ENCODE measurements at places on chromosomes 3 and 15. TPM values are rescaled to one million over a fixed set of nuclear protein-coding genes. Genes with fewer than 3 reads are reported as not detected.

DNA sequence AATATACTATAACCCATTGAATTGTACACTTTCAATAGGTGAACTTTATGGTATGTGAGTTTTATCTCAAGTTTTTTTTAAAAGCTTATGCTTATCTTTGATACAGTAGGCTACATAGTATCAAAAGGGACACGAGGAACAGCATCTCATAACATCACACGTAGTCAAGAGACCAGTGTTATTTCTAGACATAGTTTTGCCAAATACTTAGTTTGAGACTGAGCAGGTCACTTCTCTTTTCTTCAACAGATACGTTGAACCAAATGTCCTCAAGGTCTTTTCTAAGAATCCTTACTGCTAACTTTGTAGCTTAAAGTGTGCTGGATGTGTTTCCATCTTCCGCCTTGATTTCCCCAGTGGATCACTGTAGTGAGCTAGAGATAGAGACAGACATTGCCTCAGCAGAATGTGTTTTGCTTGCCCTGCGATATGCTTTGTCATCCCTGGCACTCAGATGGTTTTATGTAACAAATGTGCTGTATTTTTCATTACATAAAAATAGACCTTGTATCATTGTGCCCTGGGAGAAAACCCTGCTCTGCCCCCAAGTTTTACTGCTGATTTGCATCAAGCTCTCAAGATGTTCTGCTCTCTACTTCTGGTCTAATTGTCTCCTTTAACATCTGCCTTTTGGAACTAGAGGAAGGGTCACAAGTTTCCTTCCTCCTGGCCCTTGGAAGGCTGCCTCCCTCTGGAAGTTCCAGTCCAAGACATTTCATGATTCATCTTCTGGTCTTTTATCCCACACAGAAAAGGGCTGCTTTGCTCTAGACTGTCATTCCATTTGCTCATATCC is 426.4 kb upstream of the RGMA start:
- DNase-seq = no peak

DNA sequence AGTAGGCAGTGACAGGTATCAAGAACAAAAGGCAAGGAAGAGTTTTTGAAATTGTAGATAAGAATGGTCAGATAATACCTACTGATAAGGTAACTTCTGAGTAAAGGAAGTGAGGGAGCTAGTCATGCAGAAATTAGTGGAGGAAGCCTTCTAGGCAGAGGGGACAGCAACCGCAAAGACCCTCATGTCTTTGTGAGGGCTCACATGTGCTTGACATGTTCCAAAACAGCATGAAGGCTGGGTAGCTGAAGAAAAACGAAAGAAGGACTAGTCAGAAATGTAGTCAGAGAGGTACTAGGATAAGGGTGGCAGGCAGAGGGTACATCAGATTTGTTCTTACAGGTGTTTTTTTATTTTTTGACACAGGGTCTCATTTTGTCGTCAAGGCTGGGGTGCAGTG is 5.3 kb downstream of the SIN3A start:
- DNase-seq = no peak

DNA sequence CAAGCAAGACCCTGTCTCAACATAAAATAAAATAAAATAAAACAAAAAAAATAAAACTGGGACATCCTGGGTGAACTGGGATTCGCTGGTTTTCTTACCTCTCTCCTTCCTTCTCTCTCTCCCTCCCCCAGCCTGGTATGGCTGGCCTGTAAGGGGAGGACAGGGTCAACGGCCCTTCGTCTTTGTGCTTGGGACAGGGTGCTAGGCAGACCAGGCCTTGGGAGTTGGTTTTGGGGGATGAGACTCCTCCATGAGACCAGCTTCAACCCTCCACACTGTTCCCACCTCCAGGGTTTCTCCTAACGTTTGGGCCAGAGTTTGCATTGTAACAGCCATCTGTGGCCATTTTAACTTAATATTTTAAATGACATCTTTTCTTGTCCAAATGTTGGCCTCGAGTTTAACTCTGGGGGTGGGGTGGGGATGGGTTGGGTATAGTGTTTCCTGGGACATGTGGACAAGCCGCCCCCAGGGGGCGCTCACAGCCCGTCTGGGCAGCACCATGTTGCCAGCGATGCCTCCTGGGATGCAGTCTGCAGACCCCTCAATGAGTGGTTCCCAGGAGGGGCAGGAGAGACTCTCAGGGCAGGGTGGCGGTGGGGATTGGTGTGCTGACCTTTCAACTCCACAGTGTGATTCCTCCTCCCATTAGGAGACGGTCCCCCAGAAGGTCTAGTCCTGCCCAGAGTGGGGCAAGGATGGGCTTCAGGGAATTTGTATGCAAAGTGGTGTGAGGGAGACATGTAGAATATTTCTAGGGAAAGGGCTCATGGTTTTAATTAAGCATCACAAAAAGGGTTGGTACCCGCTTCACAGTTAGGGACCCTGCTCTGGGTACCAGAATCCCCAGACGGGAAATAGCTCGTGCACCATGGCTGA is 37.7 kb upstream of the LCTL start:
- peak; percentile 75 for DNase-seq

DNA sequence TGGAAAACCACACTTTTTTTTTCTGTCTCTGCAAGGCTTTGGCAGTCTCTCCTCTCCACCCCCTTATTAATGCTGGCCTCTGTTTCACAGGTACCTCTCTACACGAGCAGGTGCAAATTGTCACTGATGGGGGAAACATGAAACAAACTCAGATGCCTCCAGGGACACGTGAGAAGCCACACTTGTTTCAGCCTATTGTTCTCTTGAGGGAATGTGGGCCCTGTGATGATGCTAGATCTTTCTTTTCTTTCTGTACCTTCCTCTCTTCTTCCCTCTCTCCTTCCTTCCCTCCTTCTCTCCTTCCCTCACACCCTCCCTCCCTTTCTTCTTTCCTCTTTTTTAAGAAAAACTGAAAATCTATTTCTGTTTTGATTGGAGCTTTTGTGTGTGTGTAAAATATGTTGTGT is 5.7 kb upstream of the BLM start:
- DNase-seq = no peak

GP9 gene
- not detected for total RNA-seq

DNA sequence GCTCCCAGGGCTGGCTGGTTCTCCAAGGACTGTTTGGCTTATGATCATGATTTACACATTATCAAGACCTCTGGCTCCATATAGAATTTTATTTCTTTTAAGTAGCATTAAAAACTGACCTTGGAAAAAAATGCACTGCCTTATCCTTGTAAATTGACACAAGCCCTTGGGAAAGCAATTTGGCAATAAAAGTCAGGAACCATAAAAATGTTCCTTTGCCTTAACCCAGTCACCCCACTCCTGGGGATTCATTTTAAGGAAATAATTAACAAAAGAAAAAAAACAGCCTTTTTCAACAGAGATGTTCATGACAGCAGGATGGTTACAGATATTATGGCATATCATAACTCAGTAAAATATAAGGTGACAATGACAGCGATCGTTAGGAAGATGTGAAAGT is 51.6 kb upstream of the NR2E3 start:
- no peak for DNase-seq

OR5K2 gene
- total RNA-seq = not detected

DNA sequence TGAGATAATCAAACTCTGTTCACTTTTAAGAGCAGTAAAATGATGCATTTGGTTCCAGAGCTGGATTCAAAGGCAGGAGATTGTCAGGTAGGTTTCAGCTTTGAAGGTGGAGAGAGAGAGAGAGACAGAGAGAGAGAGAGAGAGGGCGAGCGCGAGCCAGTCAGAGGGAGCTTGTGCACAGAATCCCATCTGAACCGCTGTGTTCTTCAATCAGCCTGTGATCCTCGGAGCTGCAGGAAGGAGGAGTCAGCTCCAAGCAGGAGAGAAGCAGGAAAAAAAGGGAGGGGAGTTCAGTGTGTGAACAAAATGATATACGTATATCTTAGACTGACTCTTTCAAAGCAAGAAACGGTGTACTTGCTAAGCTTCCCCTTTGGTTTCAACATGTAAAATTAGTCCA is at the start of gene GPR149:
Gene GPR149 (minus strand): TSS at position 177 of the 400 bp plus-strand sequence. CDS start 575 bp downstream, outside the sequence.
- DNase-seq = no peak

- no peak for DNase-seq
Observed at GRCh38 chr15:95832668-95833067, 497.8 kb upstream of the NR2F2 start.

KBTBD12 gene
- not detected for total RNA-seq

DNA sequence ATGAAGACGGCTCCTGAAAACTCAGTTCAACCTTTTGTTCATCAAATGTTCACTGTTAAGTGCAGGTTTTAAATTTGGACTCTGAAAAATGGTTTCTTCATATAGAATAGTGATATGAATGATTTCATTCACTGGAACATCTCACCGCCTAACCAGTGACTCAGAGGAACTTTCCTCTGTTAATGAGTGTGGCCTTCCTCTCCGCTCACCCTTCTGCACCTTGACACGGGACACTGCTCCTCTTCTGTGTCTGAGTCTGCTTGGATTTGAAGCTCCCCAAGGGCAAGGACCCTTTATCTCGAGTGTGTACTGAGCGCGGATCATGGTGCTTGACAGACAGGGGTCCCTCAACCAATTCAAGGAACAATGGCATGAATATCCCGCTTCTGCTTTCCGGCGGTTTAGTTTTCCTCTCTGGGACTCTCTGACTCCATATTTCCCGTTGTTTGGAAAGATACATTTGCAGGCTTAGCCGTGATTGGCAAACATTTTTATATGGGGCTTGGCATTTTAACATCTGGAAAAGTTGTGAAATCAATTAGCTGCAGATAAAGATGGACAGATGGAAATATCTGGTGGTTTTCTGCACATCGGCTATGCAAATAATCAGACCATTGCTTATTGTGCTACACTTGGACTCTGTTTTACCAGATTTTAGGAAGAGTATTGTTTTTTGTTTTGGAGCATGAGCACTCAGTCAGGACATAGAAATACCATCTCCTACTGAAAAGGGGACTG is 20.9 kb downstream of the KBTBD8 start:
- DNase-seq = no peak

DNA sequence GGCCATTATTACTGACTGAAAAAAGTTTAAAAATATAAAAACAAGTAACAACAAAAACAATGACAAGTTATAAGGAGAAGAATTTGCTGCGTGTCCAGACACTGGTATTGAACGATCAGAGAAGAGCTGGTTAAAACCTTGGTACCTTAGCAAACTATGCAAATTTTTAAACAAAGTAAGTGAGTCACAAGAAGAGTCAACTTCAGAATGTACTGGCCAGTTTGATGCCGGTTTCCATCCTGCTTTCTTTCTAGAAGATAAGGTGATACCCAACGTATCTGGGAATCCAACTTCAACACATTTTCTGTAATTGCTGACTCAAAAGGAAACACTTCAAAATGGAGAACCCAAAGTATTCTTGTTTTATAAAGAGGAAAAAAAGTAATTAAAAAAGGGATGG is 49.8 kb downstream of the RUBCN start:
- no peak for DNase-seq

GRCh38 chr15:94749811-94750617 is 518.7 kb downstream of the MCTP2 start:
- DNase-seq = no peak

- DNase-seq = no peak
Observed at GRCh38 chr15:85500729-85501128, 120.3 kb downstream of the AKAP13 start.

DNA sequence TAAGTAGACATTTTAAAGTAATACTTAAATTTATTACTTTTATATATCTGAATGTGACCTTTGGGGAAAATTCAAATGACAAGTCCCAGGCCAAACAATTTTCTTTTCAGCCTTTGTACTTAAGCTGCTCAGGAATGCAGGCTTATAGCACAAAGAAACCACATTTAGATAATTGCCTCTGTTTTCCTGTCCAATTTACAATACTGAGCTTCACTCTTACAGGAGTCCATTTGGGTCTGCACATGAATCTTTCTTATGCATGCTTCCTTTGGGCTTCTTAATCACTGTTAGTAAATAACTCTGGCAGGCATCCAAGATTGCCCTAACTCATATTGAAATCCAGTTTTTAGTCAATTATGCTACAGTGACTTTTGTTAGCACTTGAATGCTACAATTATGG is 459.4 kb upstream of the TGFBR2 start:
- no peak for DNase-seq

GRCh38 chr3:72595927-72596610 is 252.2 kb downstream of the SHQ1 start:
- no peak for DNase-seq

GRCh38 chr3:187919544-187919943 is 174.3 kb upstream of the BCL6 start:
- peak; percentile 35 for DNase-seq

CCR5 gene
- 0.25 TPM for total RNA-seq

GRCh38 chr3:57952208-57952631 is 56.0 kb upstream of the FLNB start:
- DNase-seq = no peak

KBTBD13 gene
- not detected for total RNA-seq

DNA sequence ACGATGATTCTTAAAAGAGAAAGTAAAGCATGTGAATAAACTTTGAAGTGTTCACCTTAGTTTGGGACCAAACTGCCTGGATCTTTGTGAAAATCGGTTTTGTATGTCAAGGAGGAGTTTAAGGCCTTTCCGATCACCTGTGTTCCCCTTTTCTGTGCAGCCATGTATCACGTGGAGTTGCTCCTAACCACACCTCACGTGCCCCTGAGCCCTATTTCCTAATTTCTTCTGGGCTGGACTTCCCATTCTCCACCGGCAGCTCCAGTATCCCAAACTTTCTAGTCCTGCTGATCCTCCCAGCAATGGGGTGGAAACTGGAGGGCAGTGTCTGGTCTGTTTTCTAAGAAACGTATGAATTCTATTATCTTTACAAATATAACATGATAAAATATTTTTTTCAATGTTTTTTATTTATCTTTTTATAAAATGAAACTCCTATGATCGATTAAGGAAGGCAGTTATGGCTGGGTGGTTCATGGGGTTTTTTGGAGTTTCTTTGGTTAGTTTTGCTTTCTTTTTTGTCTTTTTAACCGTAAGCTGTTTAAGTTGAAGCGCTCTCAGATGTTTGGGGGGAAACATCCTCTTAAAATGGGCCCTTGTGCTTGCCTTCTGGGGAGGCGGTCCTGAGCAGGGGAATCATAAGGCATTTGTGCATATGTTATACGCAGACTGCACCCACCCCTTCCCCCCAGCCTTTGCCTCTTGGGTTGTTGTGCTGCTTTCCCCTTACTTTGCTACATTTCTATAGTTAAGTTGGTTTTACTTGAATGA is 43.6 kb upstream of the WWTR1 start:
- peak; percentile 31 for DNase-seq

PLSCR5 gene
- total RNA-seq = not detected

DNA sequence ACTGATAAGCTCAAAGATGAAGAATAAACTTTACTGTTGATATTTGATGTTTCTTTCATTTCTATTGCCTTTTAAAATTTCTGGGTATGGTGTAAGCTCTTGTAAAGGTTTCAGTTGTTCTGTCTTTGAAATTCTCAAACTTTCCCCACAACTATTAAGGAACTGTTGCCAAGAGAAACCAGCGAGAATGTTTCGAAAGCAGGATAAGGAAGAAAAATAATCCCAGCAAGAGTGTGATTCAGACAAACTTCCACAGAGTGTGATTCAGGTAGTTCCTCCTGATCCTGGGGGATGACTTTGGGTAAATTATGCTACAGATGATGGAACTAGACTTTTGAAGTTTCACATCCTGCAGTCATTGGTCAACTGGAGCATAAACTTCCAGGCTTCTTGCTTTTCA is 632.0 kb downstream of the NSUN3 start:
- DNase-seq = no peak

CPEB1 gene
- not detected for total RNA-seq
